ENCODE measurements at places on chromosomes 5 and 9. TPM values are rescaled to one million over a fixed set of nuclear protein-coding genes. Genes with fewer than 3 reads are reported as not detected.

C5orf58 gene
- total RNA-seq, result not detected

GRXCR2 gene
- total RNA-seq, result not detected

TRPM6 gene
- total RNA-seq, result 0.06 TPM

ANP32B gene
- 36.2 TPM for total RNA-seq

SNX18 gene
- total RNA-seq, result 17.9 TPM

EIF4EBP3 gene
- 14.1 TPM for total RNA-seq

BHMT gene
- total RNA-seq, result 830 TPM

CER1 gene
- total RNA-seq, result not detected

PDE8B gene
- total RNA-seq, result 4.1 TPM

OR5C1 gene
- total RNA-seq, result not detected

SLC22A4 gene
- 0.31 TPM for total RNA-seq

FCN2 gene
- 46.6 TPM for total RNA-seq

LURAP1L gene
- total RNA-seq, result 9.6 TPM
